ENCODE measurements at places on chromosomes 3 and 15. TPM values are rescaled to one million over a fixed set of nuclear protein-coding genes. Genes with fewer than 3 reads are reported as not detected.

INAFM2 gene
- 16.8 TPM for total RNA-seq

RASGRP1 gene
- 3.1 TPM for total RNA-seq

POLQ gene
- 2.0 TPM for total RNA-seq

RPN1 gene
- 348 TPM for total RNA-seq

TP63 gene
- 0.13 TPM for total RNA-seq

TRAIP gene
- total RNA-seq = 5.4 TPM

Data from kidney epithelial cell (primary cell).